K562 (cell line): ENCODE measurements at places on chromosomes 2 and 18.

- DNase-seq: no peak
These were observed 317.7 kb downstream of the RDH14 start for GRCh38 chr2:18242716-18243115.

DNA sequence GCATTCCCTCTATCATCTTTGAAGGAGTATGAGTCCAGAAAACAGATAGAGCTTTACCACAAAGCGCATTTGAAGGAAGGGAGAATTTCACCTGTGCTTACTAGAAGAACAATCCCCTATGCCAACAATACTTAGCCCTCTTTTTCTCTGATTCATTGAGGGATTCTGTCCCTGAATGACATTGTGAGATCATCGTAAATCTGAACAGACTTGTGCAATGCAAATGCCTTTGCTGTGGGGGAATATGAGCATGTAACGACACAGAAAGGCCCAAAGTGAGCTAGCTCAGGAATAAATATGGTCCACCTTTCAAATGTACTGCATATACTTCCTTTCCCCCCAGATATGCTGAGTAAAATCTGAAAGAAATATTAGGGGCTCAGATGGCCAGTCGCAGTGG, 67.6 kb downstream of the SCN1A start:
- no peak for DNase-seq

DNA sequence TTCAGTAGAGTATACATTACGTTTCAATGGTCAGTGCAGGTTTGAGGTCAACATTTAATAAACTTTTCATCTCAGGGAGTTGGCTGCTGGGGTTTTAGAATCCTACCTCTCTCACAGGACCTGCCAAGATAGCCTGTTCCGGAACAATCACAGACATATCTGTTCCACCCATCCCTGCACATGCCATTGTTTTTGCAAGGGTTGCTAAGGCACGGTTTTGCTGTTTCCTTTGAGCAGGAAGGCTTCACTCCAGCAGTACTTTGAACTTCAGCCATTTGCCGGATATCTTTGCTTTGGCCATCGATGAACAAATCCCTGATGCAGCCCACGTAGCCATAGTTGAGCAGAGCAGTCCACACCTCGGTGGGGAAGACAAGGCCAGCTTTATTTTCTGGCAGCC, 493.8 kb downstream of the NRXN1 start:
- no peak for DNase-seq

GRCh38 chr2:152240559-152241231, 65.1 kb upstream of the STAM2 start:
- no peak for DNase-seq

DNA sequence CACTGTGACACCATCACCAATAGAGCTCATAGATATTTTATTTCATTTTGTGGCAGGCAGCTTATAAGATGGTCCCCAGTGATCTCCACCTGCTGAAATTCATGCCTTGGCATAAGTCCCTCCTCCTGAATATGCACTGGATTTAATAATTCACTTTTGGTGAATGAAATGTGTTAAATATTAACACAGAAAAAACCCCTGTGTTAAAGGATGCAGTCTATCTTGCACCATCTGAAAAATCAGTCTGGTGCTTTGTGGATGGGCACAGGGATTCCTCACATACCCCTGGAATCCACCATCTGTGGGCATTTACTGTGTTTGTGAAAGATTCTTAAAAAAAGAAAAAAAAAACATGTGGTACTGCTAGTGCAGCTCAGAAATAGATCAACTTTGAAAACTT, 26.1 kb upstream of the WIPF1 start:
- DNase-seq: no peak

GRCh38 chr18:6561862-6562291, 147.2 kb upstream of the L3MBTL4 start:
- DNase-seq: no peak

GRCh38 chr2:223918671-223919134, 26.4 kb downstream of the WDFY1 start:
- DNase-seq: no peak

DNA sequence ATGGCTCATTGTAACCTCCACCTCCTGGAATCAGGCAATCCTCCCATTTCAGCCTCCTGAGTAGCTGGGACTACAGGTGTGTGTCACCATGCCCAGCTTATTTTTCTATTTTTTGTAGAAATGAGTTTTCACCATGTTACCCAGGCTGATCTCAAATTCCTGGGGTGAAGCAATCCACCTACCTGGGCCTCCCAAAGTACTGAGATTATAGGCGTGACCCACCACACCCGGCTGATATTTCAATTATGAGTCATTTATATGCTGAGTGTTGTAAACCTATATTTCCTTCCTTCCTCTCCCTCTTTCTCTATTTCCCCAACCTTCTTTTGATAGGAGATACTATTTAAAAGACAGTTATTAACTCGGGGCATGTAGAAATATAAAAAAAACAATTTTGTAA, 469.6 kb upstream of the ID2 start:
- DNase-seq: no peak

DNA sequence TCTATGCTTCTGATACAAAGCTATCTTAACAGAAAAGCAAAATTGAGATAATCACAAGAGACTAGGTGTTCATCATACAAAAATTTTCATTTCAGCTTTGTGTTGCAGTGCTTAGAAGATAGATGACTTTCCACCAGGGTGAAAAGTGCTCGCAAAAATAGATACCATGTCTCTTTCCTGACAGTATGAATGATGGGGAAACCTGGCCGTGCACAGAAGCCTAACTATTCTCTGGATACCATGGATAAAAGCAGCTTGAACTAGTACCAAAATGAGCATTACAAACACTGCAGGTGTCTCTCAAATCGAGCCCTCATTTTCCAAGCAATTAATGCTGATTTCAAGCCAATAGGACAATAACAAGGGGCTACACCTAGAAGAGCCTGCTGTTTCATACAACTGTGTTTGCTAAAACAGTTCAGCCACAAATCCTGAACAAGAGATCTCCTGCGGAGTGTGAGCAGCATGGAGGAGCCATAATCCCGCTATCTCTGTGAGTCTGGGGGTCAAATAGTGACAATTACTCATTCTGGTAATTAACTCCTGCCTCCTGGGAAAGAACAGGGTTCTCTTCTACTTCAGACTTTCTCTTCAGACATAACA, 507.6 kb downstream of the PID1 start:
- no peak for DNase-seq

DNA sequence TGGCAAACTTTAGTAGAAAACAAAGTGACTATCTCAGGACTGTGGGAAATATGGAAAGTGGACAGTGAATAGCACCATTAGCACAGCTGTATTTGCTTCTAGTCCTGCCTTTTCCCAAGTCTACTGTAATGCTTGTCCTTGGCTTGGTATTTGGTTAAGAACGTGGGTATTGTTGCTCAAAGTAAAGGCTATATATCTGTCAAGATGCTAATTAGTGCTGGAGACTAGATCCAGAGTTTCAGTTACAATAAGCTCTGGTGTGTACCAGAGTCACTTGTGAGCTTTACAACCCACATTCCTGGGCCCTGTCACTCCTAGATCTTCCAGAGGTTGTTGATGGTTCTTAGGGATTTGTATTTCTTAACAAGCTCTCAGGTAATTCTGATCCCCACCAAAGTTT, 313.6 kb downstream of the SLC8A1 start:
- DNase-seq: no peak

GRCh38 chr18:10210057-10210633, 244.3 kb upstream of the APCDD1 start:
- DNase-seq: no peak

GRCh38 chr18:54558609-54559585, 32.1 kb upstream of the DYNAP start:
- DNase-seq: peak; percentile 30

GRCh38 chr2:15751477-15751876, 159.8 kb downstream of the DDX1 start:
- DNase-seq: no peak

GRCh38 chr2:176001281-176001915, 669 bp downstream of the LNPK start:
- DNase-seq: peak; percentile 30

DNA sequence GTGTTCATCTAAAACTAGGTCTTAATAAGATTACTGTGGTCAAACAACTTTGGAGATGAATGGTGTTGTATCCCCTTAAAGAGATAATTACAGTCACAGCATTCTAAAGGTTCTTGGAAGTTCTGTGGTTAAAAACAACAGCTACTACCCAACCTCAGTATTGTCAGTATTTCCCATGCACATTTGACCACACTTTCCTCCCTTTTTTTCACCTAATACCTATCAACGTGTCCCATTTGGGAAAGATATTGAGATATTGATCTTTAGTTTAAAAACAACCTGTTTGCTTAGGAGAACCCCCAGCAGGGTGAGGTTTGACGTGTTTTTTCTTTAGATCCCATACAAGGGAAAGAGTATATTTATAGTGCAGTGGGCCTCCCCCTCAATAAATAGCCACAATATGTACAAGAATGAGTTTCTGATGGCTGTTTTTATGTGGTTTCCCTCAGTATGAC, 65.6 kb downstream of the WDR7 start:
- no peak for DNase-seq

- no peak for DNase-seq
These were observed 1.3 kb upstream of the CCDC141 start for GRCh38 chr2:179051250-179051649.

- no peak for DNase-seq
These were observed 977.3 kb upstream of the ACVR2A start for GRCh38 chr2:146867477-146867986.

DNA sequence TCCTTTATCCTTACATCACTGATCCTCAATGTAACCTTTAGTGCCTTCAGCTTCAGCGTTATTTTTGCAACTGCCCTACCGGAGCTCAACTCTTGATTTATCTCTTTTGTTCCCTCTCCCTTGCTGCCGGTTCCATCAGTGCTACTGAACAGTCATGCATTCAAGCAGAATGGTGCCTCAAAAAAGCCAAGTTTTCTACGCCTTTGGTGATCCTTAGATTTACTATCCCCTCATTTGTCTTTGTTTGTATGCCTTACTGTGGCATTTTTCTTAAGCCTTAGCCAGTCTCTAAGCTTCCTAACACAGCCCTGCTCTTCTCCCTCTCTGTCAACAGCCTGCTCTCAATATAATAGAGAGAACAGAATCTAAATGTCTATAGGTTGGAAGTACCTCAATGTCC, 847.7 kb downstream of the CPS1 start:
- DNase-seq: no peak

- no peak for DNase-seq
These were observed 20.0 kb upstream of the POMC start for GRCh38 chr2:25188405-25188804.

GRCh38 chr2:86056590-86057331, 48.9 kb downstream of the POLR1A start:
- DNase-seq: no peak

DNA sequence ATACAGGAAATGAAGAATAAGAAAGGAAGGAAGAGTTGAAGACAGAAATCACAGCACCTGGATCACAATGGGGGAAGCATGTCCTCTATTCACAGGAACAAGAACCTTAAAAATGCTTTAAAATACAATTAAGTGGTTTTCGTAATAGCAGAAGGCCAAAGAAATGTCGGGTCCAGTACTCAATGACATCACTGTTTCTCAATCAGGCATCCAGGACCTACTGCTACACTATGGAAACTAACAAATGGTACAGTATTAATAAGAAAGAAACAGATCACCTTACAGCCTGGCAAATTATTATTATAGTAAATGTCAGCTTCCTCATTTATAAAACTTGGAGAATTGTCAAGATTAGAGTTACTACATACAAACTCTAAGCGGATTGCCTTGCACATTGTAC, 15.8 kb downstream of the HNRNPLL start:
- no peak for DNase-seq

GRCh38 chr2:239736358-239737143, 288.6 kb downstream of the NDUFA10 start:
- DNase-seq: no peak

- DNase-seq: no peak
These were observed 54.0 kb downstream of the CNTNAP5 start for GRCh38 chr2:124079045-124079444.

- no peak for DNase-seq
These were observed 127.9 kb upstream of the PGAP1 start for GRCh38 chr2:197054437-197054836.

DNA sequence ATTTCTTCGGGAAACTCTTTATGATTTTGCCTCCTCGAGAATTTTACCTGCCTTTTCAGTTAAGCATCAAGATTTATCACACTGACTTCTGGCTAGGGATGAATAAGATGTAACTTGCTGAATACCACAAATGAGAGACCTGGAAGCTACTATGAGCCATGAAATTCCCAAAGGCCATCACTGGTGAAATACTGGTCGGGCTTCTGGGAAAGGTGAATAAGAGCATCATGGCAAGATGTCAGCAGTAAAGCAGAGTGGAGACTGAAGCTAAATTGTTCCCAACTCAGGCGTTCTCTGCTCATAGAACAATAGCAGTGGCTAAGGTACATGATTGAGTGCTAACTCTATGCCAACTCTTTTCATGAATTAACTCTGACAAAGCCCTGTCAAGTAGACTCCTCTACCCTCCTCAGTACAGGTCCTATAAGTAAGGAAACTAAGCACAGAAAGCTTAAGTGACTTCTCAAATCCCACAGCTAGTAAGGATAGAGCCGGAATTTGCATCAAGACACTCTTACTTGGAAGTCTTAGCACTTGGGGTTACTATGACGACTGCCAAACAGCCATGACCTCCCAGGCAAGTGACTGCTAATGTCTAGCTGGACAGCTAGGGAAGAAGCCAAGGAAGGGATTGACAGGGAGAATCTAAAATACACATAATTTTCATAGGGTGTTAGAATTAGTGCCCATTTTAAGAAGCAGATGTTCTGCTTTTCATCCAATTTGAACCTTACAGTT, 22.7 kb upstream of the DSC3 start:
- no peak for DNase-seq

- DNase-seq: no peak
These were observed 171.9 kb downstream of the GALNT1 start for GRCh38 chr18:35753306-35753910.

- DNase-seq: peak; percentile 3
These were observed 59.6 kb downstream of the TRPM8 start for GRCh38 chr2:233976690-233977294.

GRCh38 chr2:180905002-180905401, 75.4 kb upstream of the UBE2E3 start:
- no peak for DNase-seq

DNA sequence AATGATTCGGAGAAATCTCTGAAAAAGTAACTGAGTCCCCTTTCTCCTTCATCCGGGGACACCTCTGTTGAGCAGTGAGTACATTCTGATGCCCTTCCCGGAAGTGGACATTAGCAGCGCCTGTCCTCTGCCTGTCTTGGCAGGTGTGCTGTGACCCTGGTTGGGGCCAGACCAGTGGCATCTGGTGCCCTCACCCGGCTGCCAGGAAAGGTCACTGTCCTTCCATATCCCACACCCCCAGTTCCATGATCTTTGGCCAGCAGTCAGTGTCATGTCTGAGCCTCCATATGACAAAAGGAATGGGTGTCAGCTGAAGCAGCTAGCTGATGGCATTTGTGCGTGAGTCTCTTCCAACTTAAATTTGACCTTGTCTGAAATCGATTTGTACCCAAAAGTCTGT, 128.1 kb downstream of the NCK2 start:
- no peak for DNase-seq

- no peak for DNase-seq
These were observed 604.3 kb upstream of the CDH7 start for GRCh38 chr18:65146482-65147021.

GRCh38 chr2:188024811-188025210, 266.9 kb upstream of the GULP1 start:
- no peak for DNase-seq

GRCh38 chr2:238589591-238590460, 163.1 kb downstream of the ASB1 start:
- no peak for DNase-seq
